ENCODE measurements at places on chromosomes 7 and 10.

DNA sequence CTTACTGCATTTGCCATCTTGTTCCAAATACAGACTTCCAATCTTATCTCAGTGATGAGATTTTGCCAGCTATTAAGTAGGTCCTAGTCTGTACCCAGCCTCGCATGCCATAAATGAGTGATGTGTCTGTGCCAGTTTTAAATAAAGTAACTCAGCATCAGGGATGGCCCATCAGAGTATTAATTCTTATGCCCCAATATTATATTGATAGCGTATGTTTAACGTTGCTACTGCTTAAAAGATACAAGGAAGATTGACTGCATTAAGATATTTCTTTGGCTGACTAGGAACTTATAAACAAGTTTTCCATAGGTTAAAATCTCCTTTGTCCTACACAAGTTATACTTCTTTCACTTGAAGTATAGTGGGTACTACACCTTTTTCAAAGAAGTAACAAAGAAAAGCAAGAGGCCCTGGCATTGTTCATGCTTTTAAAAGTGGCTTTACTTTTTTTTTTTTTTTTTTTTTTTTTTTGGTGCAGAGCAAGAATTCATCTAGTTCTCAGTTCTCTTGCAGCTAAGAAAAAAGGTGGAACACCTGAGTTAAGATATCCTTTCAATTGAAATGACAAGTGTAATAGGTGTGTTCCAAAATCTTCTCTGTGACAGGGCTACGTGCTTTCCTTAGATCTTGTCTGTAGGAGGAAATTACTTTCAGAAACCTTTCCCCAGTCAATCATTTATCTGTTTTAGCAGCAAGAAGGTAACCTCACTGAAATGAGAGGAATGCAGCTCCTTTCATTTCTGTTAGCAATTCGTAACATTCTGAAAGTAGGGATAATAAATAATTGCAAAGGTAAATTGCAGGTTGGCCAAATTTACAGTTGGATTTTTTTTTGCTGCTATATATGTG lies 245.0 kb downstream of the CELF2 start:
- no peak for DNase-seq

DNA sequence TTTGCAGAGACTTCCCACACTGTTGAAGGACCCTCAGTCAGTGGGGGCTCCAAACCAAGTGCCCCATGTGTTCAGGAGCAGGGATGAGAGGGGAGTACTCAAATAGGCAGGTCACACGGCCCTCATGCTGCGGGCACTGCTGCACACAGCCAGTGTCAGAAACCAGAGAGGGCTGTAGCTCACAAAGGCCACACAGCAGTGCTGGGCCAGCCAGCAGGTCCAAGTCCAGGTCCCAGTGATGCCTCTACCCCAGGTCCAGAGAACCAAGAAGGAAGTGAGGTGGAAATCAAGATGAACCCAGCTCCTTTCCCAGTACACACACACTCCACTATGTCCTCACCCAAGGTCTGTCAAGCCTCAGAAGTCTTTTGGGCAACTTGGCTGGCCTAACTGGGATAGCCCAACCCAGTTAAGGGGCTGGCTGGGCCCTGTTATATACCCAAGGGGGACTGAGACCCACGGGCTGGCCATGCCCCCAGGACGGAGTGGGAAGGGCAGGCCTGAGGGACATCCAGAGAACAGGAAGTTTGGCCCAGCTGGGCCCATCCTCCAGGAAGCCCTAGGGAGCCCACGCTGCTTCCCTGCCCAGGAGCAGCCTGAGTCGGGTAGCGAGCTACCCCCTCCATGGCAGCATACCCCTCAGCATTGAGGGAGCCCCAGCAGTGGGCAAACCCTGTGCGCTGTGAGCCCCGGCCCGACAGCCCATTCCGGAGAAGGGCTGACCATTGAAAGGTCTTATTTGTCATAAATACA lies 24.3 kb downstream of the GRID1 start:
- no peak for DNase-seq

GRCh38 chr7:40586197-40586596 lies 451.4 kb downstream of the SUGCT start:
- no peak for DNase-seq

DNA sequence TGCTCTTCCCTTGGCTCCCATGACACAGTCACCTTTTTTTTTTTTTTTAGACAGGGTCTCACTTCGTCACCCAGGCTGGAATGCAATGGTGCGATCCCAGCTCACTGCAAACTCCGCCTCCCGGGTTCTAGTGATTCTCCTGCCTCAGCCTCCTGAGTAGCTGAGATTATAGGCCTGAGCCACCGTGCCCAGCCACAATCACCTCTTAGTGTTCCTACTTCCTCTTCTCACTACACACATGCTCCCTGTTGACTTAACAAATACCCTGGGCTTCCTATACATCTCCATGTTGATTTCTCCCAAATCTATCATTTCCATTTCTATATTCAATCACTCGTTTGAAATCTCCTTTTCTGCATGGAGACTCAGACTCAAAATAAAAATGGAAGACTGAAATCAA lies 91.7 kb downstream of the CUBN start:
- no peak for DNase-seq

DNA sequence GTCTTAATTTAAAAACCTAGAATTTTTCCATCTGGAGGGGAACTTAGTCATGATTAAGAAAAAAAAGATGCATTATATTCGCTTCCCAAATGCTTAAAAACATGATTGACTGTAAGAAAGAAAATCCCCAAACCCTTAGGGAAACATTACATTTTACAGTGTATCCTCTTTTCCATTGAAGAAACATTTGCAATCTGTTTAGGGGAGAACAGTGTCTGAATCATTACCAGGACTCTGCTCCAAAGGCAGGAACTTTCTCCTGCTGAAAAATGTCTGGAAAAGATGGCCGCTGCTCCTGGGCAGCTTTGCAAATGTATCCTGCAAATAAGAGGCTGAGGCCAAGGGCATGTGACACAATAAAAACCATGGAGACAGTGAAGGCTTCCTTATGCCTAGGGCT lies 173.7 kb downstream of the BUB3 start:
- DNase-seq, result no peak
